ENCODE measurements at places on chromosomes 1 and 21.

DNA sequence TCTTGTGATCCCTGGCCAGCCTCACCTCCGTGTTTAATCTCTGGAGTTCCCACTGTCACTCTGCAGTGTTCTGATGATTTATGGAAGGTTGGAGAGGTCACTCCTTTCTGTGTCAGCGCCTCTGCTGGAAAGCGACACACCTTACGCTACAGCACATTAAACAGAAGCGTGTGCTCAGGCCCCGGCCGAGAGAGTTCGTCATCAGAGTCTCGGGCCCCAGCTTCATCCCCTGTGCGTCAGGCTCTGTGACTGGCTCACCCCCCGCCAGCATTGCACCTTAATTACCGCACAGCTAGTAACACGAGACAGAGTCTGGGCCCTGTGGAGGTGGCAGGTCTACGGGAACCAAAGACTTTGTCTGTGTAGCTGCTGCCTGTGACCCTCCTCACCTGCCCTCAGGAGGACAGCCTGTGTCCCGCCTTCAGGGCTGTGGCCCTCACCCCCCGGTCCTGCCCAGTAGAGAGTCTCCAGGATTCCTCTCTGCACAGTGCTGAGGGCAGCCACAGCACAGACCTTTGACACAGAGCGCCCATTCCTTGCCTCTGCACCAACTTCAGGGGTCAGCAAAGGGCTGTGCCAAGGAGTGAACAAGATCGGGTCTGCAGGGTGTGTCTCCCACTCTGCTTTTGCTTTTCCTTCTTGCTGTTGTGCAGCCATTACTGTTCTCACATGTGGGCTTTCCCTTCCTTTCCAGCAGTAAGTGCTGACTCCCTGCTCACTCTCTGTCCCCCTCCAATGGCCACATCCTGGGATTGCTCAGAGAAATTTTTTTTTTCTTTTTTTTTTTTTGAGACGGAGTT, 157.6 kb downstream of the PGBD5 start:
- peak; percentile 75 for DNase-seq

DNA sequence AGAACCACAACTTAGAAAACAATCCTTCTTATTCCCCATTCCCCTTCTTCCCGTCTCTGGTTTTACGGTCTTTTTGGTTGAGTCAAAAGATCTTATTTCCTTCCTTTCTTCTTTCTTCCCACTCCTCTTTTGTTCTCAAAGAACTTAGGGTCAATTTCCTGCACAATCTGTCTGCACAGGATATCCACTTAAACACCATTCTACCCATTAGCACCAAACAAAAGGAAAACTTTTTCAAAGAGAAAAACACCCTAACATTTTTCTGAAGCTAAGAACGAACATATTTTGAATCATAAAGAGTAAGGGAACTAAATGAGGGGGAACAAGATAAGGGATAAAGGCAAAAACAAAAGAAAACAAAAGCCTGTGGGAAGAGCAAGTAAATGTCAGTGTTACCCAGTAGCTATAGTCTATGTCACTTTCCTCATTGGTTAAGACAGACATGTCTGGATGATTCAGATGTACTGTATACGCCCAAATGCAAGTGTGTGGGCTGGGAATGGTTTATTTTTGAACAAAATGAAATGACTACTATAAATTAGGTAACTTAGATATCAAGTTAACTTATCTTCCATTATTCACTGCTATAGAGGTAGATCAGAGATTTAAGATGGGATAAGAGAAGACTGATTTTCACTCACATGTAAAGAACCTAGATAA, 59.9 kb downstream of the TOR3A start:
- no peak for DNase-seq

- peak; percentile 33 for DNase-seq
Measured at GRCh38 chr1:219239518-219239917, 65.8 kb downstream of the LYPLAL1 start.

GRCh38 chr1:241598249-241598648, 41.9 kb downstream of the CHML start:
- no peak for DNase-seq

- no peak for DNase-seq
Measured at GRCh38 chr21:42013376-42013775, 3.2 kb upstream of the ZBTB21 start.

GRCh38 chr1:178066908-178067614, 26.8 kb upstream of the RASAL2 start:
- no peak for DNase-seq

DNA sequence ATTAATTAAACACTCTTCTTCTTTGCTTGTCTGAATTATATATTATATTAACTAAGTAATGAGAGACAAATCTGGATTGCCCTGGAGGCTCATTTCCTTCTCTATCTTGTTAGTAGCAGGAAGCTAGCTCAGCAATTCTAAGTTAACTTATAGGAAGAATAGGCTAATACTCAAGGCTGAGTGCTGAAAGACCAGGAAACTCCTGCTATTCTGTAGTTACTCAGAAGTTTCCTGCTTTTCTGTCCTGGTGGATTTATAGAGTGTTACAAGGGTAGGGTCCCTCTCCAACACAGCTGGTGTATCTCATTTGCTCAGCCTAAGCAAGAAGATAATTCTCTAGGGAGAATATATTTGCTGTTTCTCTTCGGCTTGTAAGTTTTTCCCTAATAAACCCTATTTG, 29.2 kb downstream of the HSPA13 start:
- DNase-seq = peak; percentile 56

DNA sequence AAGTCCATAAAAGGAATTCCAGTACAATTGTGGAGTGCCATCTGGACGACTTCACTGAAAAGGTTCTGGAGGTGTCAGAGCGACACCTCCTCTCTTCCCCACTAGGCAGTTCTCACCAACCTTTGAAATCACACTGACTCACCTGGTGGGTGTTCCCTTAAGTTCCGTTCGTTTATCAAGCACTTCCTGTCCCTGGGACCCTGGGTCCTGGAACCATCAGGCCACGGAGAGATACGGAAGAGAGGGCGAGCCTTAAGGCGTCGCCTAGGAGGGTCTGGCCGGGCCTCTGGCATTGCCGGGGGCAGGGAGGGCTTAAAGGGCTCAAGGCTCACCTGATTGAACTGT, 317 bp downstream of the SPAG17 start:
- DNase-seq = no peak

- DNase-seq = no peak
Measured at GRCh38 chr1:173467426-173467825, 9.7 kb upstream of the PRDX6 start.

DNA sequence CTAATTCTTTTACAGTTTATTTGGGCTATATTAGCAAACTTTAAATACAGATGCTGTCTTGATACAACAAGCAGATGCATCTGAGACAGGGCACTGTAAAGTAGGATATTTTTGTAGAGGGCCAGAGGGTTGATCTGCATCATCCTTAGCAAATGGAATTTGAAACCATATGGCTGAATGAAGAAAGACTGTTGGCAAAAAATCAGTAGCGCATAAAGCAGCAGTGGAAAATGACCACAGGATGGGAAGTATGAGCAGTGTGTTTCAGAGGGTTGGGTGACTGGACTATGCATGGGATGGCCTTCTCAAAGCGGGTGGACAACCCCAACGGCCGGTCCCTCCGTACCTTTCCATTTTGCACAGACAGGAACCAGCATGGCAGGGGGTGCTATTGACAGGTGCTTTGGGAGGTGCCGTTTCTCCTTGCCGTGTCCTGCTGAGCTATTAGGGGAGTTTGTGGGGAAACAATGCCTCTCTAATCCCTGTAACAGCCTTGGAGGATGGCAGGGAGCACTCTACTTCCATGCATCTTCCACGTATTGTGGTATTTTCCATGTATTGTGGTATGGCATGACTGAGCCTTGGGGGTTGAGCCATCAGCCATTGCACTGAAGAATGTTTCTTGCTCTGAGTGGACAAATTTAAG, 5.9 kb downstream of the LRRC8B start:
- no peak for DNase-seq

- DNase-seq = peak; percentile 25
Measured at GRCh38 chr21:26470351-26471098, 102.6 kb downstream of the CYYR1 start.

DNA sequence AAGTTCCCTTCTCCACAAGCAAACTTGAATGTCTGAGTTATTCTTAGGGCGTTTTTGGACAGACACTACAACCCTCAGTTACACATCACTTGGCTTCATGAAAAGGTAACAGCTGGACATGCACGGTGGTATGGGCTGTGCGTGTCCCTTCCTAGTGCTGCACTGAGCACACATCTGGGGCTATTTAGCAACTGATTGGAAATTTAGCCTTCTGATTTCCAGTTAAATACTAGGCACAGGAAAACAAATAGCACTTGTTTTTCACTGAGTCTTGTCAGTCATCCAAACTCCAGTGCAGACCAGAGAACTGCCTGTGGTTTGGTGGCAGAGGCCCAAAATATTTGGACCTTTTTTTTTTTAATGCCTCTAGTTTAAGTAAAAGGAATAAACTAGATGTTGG, 134.7 kb downstream of the TGFBR3 start:
- DNase-seq = peak; percentile 89

GRCh38 chr1:152110860-152111514, 4.3 kb downstream of the TCHH start:
- no peak for DNase-seq

DNA sequence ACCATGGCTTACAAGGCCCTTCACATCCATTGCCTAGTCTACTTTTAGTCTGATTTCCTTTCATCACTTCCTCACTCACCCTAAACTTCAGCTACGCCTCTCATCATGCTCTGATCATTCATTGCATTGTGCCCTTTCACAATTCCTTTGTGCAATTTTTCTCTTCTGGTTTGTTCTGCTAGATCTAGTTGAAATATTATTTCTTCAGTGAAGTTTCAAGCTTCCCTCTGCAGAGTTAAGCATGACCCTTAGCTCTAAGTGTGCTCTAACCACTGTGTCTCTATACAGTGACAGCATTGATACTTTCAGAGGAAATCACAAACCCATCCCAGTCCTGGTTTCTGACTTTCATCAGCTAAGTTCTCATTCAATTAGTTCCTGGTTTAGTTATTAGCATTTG, 166.1 kb downstream of the PLA2G4A start:
- DNase-seq = no peak

- DNase-seq = no peak
Measured at GRCh38 chr1:198162091-198162767, 5.4 kb downstream of the NEK7 start.

GRCh38 chr21:38838598-38839327, 33.0 kb downstream of the ETS2 start:
- DNase-seq = no peak

DNA sequence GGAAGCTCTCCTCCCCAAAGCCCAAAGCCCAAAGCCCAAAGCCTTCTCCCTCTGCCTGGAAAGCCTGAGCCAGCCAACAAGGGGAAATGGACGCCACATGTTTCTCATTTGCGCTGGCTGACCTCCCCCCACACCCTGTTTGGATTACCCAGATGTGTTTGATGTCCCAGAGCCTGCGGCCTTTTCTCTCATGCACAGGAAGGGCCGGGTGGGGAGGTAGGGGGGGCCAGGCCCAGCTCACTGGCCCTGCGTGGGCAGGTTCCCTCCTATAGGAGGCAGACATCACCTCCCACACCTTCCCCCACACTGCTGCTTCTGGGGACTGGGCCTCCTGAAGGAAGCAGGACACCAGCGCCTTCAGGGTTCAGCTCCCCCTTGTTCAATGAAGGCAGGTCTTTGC, 116.3 kb downstream of the NAV1 start:
- peak; percentile 78 for DNase-seq

GRCh38 chr1:243471026-243471685, 215.3 kb downstream of the SDCCAG8 start:
- no peak for DNase-seq

DNA sequence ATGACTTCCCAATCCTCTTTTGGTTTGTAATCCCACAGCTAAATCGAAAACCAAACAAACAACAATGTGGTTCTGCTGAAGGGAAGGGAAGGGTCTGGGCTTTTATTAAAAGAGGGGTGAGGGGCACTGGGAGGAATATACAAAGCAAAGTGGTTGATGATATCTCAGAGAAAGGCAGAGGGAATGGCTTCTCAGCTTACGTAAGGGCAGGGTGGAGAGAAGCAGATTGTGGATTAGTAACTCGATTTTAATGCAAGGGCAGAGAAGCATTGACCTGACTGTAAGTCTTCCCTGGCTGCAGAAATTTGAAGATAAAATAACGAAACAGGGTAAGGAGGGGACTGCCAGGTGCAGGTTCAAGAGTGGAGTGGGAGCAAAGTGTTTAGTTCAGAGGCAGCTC, 438.2 kb upstream of the LRRC7 start:
- no peak for DNase-seq

- no peak for DNase-seq
Measured at GRCh38 chr1:161899091-161899490, 124.6 kb downstream of the OLFML2B start.

- DNase-seq = peak; percentile 59
Measured at GRCh38 chr1:36083635-36084496, at the start of gene TEKT2. Gene TEKT2, plus strand, starts transcription at chr1:36084094. Its CDS starts 828 bp downstream, at chr1:36084922.

DNA sequence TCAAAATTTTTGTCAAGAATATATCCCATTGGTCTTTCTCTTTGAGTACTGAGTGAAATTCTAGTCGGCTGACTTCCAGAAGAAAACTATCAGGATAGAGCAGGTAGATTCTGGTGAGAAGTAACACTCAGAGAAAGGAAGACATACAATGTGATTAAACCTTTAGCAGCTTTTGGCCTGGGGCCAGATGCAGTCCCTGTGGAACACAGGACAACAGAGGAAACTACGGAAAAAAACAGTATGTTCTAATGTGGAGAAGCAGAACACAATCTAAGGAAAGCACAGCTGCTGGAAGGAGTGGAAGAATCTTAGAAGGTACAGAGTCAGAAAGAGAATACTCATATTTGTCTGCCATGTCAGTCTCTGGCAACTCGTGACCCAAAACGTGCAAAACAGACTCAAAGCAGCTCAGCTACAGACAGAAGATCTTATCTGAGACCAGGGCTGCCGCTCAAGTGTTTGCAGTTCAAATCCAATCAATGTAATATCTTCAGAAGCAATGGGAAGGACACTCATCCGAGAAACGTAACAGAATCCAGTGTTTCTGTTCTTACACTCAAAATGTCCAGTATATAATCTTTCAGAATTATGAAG, 283.8 kb downstream of the MRPL39 start:
- DNase-seq = no peak

Data from muscle of back (tissue), 13 donors.